Activated T-helper 1 cell treated with anti-CD3 and anti-CD28 coated beads, Interleukin-12 subunit alpha, Interleukin-12 subunit beta, Interleukin-2, Interleukin-4 antibody, amounts not matched to agents 30 ng/mL and 10 ng/mL and 1 ng/mL, durations not matched to agents 14 hours and 24 hours and 36 hours (primary cell): ENCODE measurements at places on chromosomes 3 and 15.

GRCh38 chr15:96410175-96411055 lies 79.9 kb downstream of the NR2F2 start:
- peak overlapping the region; percentile 43 for H3K27ac ChIP-seq
- H3K4me3 ChIP-seq = no peak overlapping the region
- no peak for DNase-seq
- peaks cover 2% of the 10 kb centered on the region for H3K36me3 ChIP-seq
- peaks cover 73% of the 10 kb centered on the region for H3K27me3 ChIP-seq

DNA sequence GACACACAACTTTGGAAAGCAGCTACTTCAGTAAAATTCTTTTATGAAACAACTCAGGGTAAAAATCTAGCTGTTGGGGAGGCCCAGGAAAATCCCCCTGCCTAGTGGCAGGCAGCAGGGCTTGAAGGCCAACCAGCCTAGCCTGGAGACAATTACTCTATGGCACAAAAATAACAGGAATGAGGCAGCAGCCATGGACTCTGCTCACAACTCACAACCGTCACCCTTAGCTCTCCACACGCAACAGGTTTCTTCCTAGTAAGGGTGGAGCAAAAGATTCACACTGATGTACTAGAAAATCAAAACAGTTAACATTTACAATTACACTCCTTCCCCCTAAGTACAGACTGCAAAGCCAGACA lies 530 bp upstream of the FBXL22 start:
- H3K4me3 ChIP-seq = no peak overlapping the region
- H3K36me3 ChIP-seq = peaks cover 27% of the 10 kb centered on the region

GRCh38 chr3:31408720-31409119 lies 124.0 kb upstream of the STT3B start:
- no peaks in the 10 kb centered on the region for H3K4me1 ChIP-seq
- H3K36me3 ChIP-seq = no peaks in the 10 kb centered on the region
- H3K4me3 ChIP-seq = no peak overlapping the region
- H3K27ac ChIP-seq = no peak overlapping the region
- no peak for DNase-seq

DNA sequence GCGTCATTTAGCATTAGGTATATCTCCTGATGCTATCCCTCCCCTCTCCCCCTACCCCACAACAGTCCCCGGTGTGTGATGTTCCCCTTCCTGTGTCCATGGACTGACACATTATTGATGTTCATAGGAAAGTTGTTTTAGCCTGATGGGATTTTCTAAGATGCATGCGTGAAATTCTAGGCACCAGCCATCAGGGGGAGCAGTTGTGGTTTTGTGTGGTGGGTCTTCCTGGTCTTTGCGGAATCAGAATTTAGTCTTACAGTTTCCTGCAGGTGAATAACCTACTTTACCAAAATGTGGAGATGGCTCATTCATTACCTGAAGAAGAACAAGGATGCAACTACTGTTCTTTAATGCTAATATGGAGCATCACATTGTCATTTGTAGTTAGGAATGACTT lies 455.0 kb upstream of the THBS1 start:
- H3K4me3 ChIP-seq = no peak overlapping the region

DNA sequence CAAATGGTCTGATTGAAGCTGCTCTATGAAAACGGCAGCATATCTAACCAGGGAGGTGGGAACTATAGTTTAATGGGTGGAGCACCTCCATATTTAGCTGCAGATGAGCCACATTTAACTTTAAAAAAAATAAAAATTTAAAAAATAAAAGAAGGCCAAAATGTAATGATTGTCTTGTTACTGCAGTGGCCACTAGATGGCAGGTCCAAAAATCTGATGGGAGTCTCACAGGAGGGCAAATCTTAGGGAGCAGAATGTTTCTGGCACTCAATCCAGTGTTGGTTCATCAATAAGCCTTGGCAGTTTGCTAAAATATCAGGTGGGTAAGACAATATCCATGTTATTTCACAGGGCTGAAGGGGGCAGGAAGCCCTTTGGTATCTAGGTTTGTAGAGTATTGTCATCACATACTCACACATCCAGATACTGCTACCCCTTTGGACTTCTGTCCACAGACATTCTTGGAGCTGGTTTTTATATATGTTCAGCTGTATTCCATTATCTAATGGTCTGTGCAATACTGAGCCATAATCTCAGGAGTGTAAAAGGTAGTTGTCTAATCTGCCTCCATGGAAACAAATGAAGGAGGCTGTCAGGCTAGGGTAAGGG lies 233.3 kb downstream of the TIGIT start:
- H3K27me3 ChIP-seq = no peaks in the 10 kb centered on the region
- no peak for DNase-seq

DNA sequence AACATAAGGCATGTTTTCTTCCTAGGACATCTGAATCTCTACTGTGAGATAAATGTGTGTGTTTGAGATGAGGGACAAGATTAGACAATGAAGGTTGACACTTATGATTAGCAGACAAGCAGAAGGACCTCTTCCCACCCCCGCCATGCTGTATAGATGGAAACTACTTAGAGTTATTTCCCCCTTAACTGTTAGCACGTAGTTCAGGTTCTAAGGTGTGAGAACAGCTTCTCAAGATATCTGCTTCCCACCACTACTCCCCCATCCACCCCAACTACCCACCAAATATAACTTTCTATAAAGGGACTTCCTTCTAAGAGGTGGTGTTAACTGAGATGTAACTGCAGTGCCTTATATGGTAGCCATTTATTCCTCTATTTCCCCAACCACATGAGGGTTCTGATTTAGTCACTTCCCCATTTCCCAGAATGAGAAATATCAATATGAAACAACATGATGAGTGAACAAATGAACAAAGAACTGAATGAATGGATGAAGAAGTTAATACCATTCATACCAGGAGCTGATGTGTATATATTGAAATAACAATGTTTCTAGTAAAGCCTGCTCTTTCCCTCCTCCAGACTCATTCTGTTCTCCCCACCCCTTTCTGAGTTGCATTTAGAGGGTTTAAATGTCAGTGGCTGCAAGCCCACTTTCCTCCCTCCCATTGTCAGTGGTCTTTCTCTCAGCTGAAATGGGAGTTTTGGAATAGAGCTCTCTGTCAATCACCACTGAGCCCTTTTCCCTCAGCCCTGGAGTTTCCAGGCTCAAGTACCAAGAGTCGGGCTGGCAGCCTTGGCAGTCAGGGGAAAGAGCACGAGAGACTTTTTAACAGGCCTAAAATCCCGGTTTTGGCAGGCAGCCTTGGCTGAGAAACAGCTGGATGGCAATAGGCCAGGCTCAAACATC lies 7.7 kb upstream of the RFTN1 start:
- H3K4me1 ChIP-seq = peaks cover 73% of the 10 kb centered on the region
- H3K27me3 ChIP-seq = no peaks in the 10 kb centered on the region
- peak overlapping the region; percentile 33 for H3K27ac ChIP-seq
- no peak for DNase-seq
- H3K36me3 ChIP-seq = peaks cover 15% of the 10 kb centered on the region
- peak overlapping the region; percentile 6 for H3K4me3 ChIP-seq
